ENCODE measurements at places on chromosomes 16 and 17. TPM values are rescaled to one million over a fixed set of nuclear protein-coding genes. Genes with fewer than 3 reads are reported as not detected.

The KRTAP4-1 gene
- total RNA-seq = not detected

GRCh38 chr16:68800257-68800875 is 43.0 kb upstream of the TANGO6 start:
- peaks cover 2% of the 10 kb centered on the region for H3K4me1 ChIP-seq
- no peak overlapping the region for H3K27ac ChIP-seq
- H3K4me3 ChIP-seq = no peak overlapping the region
- H3K27me3 ChIP-seq = no peaks in the 10 kb centered on the region
- H3K36me3 ChIP-seq = no peaks in the 10 kb centered on the region

The CPNE7 gene
- total RNA-seq = 4.7 TPM

The PLCG2 gene
- total RNA-seq = 4.2 TPM

DNA sequence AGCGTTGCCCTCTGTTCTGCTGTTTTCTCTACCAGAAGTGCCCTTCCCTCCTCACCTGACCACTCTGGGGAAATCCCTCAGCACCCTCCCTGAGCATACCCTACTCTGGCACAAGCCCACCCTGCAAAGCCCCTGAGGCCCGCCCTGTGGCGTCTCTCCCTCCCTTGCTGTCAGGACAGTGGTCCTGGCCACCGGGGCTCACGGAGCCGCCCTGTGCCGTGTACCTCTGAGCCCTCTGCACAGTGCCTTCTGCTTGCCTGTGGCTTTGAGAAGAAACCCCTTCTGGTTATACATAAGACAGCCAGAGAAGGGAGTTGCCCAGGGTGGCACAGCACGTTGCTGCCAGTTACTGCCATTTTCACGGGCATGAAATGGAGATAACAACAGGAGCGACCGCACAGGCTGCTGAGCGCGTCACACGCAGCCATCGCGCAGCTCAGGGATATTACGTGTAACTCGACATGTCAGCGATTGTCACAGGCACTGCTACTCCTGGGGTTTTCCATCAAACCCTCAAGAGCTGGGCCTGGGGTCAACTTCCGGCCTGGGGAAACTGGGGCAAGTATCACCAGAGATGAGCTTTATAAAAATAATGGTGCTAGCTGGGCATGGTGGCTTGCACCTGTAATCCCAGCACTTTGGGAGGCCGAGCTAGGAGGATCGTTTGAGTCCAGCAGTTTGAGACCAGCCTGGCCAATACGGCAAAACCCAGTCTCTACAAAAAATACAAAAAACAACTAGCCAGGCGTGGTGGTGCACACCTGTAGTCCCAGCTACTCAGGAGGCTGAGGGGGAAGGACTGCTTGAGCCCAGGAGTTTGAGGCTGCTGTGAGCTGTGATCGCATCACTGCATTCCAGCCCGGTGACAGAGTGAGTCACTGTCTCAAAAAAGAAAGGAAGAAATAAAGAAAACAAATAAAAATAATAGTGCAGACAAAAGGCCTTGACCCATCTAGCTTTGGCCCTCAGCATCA is 14.8 kb downstream of the SCGB1C2 start:
- H3K4me1 ChIP-seq = no peaks in the 10 kb centered on the region
- peaks cover 10% of the 10 kb centered on the region for H3K27me3 ChIP-seq
- DNase-seq = no peak
- no peaks in the 10 kb centered on the region for H3K36me3 ChIP-seq
- no peak overlapping the region for H3K27ac ChIP-seq
- no peak overlapping the region for H3K4me3 ChIP-seq

- no peaks in the 10 kb centered on the region for H3K36me3 ChIP-seq
- peak overlapping the region; percentile 70 for H3K27ac ChIP-seq
- DNase-seq = no peak
- peaks cover 5% of the 10 kb centered on the region for H3K4me1 ChIP-seq
These were observed 22.0 kb downstream of the CAMKK1 start for GRCh38 chr17:3870871-3871306.

The SMPD3 gene
- 0.99 TPM for total RNA-seq

DNA sequence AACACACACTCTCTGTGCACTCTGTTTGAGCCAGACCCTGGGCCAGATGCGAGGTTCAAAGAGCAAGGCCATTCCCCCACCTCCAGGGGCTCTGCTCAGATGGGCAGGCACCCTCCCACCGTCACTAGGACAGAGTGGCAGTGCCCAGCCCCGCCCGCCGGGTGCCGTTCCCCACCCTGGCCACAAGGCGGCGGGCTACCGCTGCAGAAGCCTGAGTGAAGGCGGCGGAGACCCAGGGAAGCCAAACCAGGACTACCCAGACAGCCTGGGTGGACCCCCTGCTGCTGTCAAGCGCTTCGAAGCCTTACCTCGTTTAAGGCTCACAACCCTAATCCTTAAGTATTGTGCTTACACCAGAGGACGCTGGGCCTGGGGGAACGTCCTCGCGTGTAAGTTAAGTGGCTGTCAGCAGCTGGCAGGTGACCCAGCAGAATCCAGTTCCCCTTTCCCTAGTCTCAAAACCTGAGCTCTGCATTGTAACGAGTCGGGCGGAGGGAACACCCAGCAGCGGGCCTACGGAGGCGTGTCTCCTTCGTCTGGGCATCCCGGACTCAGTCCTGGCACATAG is 4.5 kb downstream of the ARHGAP27 start:
- H3K27me3 ChIP-seq = no peaks in the 10 kb centered on the region
- H3K27ac ChIP-seq = peak overlapping the region; percentile 32
- H3K36me3 ChIP-seq = no peaks in the 10 kb centered on the region
- H3K4me1 ChIP-seq = peaks cover 22% of the 10 kb centered on the region
- peak; percentile 70 for DNase-seq

DNA sequence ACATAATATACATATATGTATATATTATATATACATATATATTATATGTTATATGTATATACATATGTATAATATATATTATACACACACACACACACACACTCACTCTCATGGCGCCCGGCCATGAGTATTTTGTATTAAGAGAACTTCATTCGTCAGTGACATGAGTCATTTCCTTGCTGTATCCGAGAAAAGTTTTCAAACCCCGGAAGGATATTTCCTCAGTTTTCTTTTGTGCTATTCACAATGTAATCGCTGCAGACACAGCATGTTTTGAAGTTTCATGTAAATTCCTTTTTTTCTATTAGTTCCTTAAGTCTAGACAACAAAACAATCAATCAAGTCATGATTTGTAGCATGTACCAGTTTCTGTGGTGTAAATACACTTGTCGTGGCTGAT is 33.3 kb downstream of the OR1D5 start:
- H3K4me3 ChIP-seq = no peak overlapping the region
- peaks cover 5% of the 10 kb centered on the region for H3K36me3 ChIP-seq
- DNase-seq = no peak
- H3K27me3 ChIP-seq = no peaks in the 10 kb centered on the region
- peaks cover 3% of the 10 kb centered on the region for H3K4me1 ChIP-seq

The GRAPL gene
- total RNA-seq = 17.5 TPM

DNA sequence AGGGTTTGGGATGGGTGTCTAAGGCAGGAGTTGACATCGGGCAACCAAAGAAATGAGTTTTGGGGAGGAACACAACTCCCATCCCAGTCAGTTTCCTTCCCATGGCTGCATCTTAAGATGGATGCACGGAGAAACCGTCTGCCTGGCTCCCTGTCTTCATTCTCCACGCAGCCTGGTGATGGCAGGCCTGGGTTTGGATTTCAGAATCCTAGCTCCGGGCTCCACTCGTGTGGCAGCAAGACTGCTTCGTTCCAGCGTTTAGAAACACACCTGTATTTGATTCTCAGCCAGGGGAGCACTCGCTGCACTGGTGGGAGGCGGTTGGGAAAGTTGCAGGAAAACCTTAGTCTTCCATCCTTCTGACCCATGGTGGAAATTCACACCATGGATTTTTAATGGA is 141.1 kb downstream of the RAB11FIP4 start:
- DNase-seq = no peak
- H3K27me3 ChIP-seq = no peaks in the 10 kb centered on the region
- H3K27ac ChIP-seq = no peak overlapping the region
- H3K4me3 ChIP-seq = no peak overlapping the region
- H3K4me1 ChIP-seq = peaks cover 14% of the 10 kb centered on the region
- peaks cover 2% of the 10 kb centered on the region for H3K36me3 ChIP-seq

DNA sequence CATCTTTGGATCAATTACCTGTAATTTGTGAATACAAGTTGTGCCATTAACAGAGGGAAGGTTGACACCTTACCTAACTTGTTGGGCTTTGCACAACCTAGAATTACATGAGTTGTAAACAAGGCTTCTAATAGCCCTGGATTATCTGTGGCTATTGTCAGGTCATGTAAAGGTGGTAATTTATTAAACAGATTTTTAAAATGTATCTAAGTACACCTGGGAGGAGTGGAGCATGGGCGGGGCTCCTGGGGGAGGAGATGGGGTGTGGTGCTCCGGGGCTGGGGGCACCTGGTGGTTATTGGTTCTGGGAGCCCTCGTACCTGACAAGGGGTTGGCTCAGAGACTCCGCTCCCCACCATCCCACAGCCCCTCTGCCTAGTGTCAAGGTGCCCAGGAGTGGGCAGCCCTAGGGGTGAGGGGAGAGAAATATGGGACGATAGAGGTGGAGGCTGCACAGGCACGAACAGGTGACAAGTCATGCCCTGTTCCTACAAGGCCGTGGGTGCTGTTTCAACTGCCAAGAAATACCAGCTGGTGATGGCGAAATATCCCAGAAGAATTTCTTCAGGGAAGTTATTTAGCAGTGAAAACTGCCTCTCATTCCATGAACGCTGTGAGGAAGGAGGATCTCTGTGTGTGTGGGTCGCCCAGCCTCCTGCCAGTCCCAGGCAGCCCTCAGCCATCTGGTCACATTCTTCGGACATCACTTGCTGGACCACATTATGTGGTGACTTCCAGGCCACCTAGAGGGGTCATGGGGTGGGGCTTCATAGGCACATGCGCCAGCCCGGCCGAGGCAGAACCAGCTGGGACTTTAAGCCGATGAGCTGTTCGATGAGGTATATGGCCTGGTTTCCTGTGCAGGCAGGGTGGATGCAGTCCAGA is 55.5 kb upstream of the IRX3 start:
- H3K4me1 ChIP-seq = no peaks in the 10 kb centered on the region
- H3K36me3 ChIP-seq = no peaks in the 10 kb centered on the region
- no peak for DNase-seq

The WNT9B gene
- total RNA-seq = not detected

- peaks cover 25% of the 10 kb centered on the region for H3K27me3 ChIP-seq
- no peak for DNase-seq
- H3K36me3 ChIP-seq = no peaks in the 10 kb centered on the region
- no peak overlapping the region for H3K27ac ChIP-seq
- H3K4me3 ChIP-seq = no peak overlapping the region
- peaks cover 2% of the 10 kb centered on the region for H3K4me1 ChIP-seq
These were observed 17.2 kb upstream of the BMERB1 start for GRCh38 chr16:15417197-15417596.

The SGF29 gene
- total RNA-seq = 53.7 TPM

GRCh38 chr16:67773569-67774456 is 32.5 kb downstream of the RANBP10 start:
- no peak overlapping the region for H3K4me3 ChIP-seq
- peaks cover 5% of the 10 kb centered on the region for H3K4me1 ChIP-seq
- H3K27me3 ChIP-seq = no peaks in the 10 kb centered on the region
- DNase-seq = no peak

The MYL4 gene
- total RNA-seq = not detected

- H3K4me3 ChIP-seq = peak overlapping the region; percentile 84
- no peaks in the 10 kb centered on the region for H3K36me3 ChIP-seq
- H3K27me3 ChIP-seq = no peaks in the 10 kb centered on the region
- H3K27ac ChIP-seq = peak overlapping the region; percentile 99
- no peak for DNase-seq
These were observed 3.8 kb upstream of the SNX20 start for GRCh38 chr16:50684823-50685461.

- H3K36me3 ChIP-seq = no peaks in the 10 kb centered on the region
- H3K4me1 ChIP-seq = no peaks in the 10 kb centered on the region
- DNase-seq = no peak
- H3K27me3 ChIP-seq = peaks cover 8% of the 10 kb centered on the region
- no peak overlapping the region for H3K27ac ChIP-seq
These were observed 230.6 kb downstream of the C16orf95 start for GRCh38 chr16:87086575-87086974.

GRCh38 chr17:47686276-47686635 is 7.7 kb upstream of the TBKBP1 start:
- no peak for DNase-seq
- H3K4me1 ChIP-seq = peaks cover 4% of the 10 kb centered on the region
- no peak overlapping the region for H3K27ac ChIP-seq
- peaks cover 3% of the 10 kb centered on the region for H3K36me3 ChIP-seq

GRCh38 chr16:82630219-82630618 is 3.5 kb downstream of the CDH13 start:
- peaks cover 9% of the 10 kb centered on the region for H3K4me1 ChIP-seq
- no peak overlapping the region for H3K4me3 ChIP-seq
- H3K27me3 ChIP-seq = peaks cover 57% of the 10 kb centered on the region
- H3K36me3 ChIP-seq = peaks cover 5% of the 10 kb centered on the region

- no peak overlapping the region for H3K4me3 ChIP-seq
- no peaks in the 10 kb centered on the region for H3K36me3 ChIP-seq
- peaks cover 6% of the 10 kb centered on the region for H3K27me3 ChIP-seq
- DNase-seq = no peak
- H3K27ac ChIP-seq = no peak overlapping the region
These were observed 8.6 kb downstream of the SGCA start for GRCh38 chr17:50174444-50174843.

The VPS35 gene
- 43.7 TPM for total RNA-seq

DNA sequence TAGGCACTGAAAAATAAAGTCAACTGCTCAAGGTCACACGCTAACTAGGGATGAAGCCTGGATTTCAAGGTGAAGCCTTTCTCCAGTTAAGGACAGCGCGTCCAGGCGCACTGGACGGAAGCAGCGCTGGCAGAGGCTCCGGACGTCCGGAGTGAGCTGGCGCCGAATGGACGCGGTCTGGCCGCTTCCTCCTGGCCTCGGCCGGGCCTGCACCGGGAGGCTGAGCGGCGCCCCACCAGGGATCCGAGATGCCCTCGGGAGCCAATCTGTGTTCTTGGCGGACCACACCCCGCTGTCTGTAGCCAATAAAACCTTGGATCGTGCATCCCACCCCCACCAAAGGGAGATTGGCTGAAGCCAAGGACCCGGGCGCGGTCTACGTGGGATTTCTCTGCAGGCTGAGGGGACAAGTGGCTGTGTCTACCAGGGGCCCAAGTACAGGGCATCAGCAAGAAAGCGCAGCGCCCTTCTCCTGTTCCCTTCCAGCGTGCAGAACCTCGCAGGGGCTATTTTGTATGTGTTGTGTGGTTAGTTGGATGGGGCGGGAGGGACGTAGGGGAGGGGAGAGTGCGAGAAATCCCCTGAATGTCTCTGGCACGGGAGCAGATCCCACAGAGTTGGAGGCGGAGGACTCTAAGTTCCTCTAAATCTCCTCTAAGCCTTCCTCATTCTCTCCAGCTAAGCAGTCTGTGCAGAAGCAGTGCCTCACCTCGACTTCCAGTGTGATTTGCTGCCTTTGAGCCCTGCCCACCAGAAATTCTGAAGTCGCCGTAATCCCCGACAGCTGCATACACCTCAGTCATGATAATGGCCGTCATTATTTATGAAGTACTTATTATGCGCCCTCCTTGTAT is 2.5 kb upstream of the AKAP10 start:
- H3K36me3 ChIP-seq = peaks cover 2% of the 10 kb centered on the region
- no peak for DNase-seq
- H3K27me3 ChIP-seq = no peaks in the 10 kb centered on the region
- no peak overlapping the region for H3K27ac ChIP-seq
- H3K4me1 ChIP-seq = peaks cover 20% of the 10 kb centered on the region

The PDILT gene
- not detected for total RNA-seq

The ABCC3 gene
- total RNA-seq = 3.3 TPM

The SLX1B gene
- 29.7 TPM for total RNA-seq

GRCh38 chr16:3475604-3476375 is 19.5 kb downstream of the C16orf90 start:
- peak overlapping the region; percentile 74 for H3K27ac ChIP-seq
- peaks cover 14% of the 10 kb centered on the region for H3K4me1 ChIP-seq
- peaks cover 5% of the 10 kb centered on the region for H3K36me3 ChIP-seq
- no peaks in the 10 kb centered on the region for H3K27me3 ChIP-seq
- no peak for DNase-seq

Measured in T-helper 17 cell (primary cell).